ENCODE measurements at places on chromosomes 4 and X. TPM values are rescaled to one million over a fixed set of nuclear protein-coding genes. Genes with fewer than 3 reads are reported as not detected.

The ASB12 gene
- total RNA-seq = not detected

The OTOP1 gene
- total RNA-seq = not detected

The EMCN gene
- total RNA-seq = not detected

The CTAG1B gene
- not detected for total RNA-seq

The SOWAHD gene
- 0.55 TPM for total RNA-seq

The ZIC3 gene
- not detected for total RNA-seq

The NDNF gene
- total RNA-seq = not detected

Measured in activated CD4-positive, alpha-beta memory T cell treated with anti-CD3 and anti-CD28 coated beads for 36 hours (primary cell).